ENCODE measurements at places on chromosomes 5 and 9. TPM values are rescaled to one million over a fixed set of nuclear protein-coding genes. Genes with fewer than 3 reads are reported as not detected.

DNA sequence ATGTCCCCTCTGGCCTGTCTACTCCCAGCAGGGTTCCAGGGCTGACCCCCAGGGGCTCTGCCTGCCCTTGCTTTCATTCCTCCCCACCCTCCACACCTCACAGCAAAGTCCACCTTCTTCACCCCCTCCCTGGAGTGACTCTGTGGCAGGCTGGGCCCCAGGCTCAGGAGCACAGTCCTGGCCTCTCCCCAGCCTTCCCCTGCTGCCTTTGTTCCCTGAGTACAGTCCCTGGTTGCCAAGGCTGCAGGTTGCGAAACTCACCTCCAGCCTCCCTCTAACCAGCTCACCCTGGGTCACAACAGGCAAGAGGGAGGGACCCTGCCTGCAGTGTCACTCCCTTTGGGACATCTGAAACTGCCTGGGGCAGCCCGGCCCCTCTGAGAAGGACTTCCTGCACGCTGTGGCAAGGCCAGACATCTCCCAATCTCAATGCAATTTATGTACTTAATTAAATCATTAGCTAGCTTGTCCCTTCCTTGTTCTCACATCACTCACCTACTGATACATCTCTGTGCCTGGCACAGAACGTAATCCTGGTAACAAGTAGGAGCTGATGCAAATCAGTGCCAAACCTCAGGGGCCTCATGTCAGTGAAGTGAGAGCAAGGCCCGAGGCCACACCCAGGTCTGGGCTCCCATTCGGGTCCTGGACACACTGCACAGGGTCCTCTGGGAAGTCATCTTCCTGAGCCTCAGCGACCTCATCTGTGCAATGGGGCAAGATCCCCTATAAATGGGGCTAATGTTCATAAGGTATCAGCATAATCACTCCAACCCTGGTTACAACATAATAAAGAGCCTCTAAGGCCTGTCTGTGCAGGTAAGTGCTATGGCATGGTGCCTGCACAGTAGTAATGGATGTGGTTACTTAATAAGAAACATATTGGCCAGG, 27.3 kb upstream of the TRIM14 start:
- H3K4me3 ChIP-seq = no peak overlapping the region
- DNase-seq = peak; percentile 92
- peak overlapping the region; percentile 78 for H3K27ac ChIP-seq
- H3K27me3 ChIP-seq = no peaks in the 10 kb centered on the region

GRCh38 chr9:103281126-103281525, 286.0 kb downstream of the CYLC2 start:
- DNase-seq = no peak
- no peaks in the 10 kb centered on the region for H3K36me3 ChIP-seq
- no peaks in the 10 kb centered on the region for H3K27me3 ChIP-seq
- H3K4me1 ChIP-seq = no peaks in the 10 kb centered on the region

DNA sequence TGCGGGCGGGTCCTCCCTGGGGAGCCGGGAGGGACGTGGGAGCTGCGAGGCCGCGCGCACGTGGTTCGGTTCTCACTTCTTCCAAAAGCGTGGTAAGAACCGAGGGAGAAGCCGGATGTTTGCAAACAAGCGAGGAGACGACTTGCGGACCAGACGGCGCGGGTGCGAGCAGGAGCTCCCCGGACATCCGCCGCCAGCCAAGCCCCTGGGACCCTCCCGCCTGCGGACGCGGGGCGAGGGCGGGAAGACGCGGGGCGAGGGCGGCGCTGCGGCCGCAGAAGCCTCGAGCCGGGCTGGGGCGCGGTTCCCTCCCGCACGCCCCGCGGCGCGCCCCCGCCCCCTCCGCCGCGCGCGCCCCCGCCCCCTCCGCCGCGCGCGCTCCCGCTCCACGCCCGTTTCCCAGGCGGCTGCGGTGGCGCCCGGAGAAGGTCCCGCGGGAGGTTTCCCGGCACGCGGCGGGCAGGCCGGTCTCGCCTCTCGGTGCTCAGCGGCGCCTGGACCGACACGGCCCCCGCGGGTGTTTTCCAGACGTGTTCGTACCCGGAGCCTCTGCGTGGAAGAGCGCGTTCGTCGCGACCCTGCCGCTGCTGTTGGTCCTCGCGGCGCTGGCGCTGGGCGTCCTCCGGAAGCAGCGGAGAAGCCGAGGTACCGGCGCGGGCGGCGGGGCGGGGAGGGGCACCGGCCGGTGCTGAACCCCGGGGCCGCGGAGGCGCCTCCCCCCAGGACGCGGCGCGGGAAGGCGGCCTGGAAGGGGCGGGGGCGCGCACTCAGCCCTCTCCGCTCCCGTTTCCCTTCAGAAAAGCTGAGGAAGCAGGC, 12.8 kb downstream of the BTNL9 start:
- peaks cover 28% of the 10 kb centered on the region for H3K4me1 ChIP-seq
- peak overlapping the region; percentile 49 for H3K4me3 ChIP-seq
- H3K27me3 ChIP-seq = peaks cover 97% of the 10 kb centered on the region
- H3K27ac ChIP-seq = peak overlapping the region; percentile 66
- H3K36me3 ChIP-seq = no peaks in the 10 kb centered on the region
- no peak for DNase-seq

PDCD1LG2 gene
- total RNA-seq = 4.2 TPM

ARID3C gene
- not detected for total RNA-seq

DNA sequence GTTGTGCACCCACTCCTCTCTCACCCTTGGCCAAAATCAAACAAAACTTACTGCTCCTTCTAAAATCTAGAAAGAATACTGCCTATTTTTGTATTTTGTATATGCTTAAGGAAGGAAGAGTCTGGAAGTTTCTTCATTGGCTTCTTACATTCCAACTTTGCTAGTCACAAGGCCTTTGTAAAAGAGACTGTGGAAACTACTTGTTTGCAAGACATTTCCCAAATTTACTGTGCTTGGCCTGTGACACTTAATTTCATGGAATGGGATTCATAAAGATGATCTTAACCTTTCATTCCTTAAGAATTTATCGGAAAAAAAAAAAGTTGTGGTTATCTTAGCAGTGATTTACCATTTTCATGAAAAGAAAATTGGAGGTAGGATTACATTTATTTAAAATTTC, 208.9 kb downstream of the VPS13A start:
- no peak for DNase-seq
- peaks cover 6% of the 10 kb centered on the region for H3K36me3 ChIP-seq
- H3K4me1 ChIP-seq = no peaks in the 10 kb centered on the region
- H3K27ac ChIP-seq = no peak overlapping the region

DNA sequence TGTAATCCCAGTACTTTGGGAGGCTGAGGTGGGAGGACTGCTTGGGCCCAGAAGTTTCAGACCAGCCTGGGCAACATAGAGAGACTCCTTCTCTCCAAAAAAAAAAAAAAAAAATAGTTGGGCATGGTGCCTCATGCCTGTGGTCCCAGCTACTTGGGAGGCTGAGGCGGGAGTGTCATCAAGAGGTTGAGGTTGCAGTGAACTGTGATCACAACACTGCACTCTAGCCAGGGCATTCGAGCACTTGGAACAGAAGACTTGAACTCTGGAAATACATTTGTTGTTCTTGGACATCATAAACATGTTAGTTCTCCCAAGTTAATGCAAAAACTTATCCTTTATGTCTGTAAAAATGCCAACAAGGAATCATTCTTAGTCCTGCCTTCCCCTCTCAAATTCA, 29.6 kb downstream of the EHMT1 start:
- no peaks in the 10 kb centered on the region for H3K4me1 ChIP-seq
- H3K36me3 ChIP-seq = peaks cover 36% of the 10 kb centered on the region
- DNase-seq = no peak
- H3K27me3 ChIP-seq = no peaks in the 10 kb centered on the region
- H3K27ac ChIP-seq = no peak overlapping the region

MRPL36 gene
- total RNA-seq = 35.1 TPM

DNA sequence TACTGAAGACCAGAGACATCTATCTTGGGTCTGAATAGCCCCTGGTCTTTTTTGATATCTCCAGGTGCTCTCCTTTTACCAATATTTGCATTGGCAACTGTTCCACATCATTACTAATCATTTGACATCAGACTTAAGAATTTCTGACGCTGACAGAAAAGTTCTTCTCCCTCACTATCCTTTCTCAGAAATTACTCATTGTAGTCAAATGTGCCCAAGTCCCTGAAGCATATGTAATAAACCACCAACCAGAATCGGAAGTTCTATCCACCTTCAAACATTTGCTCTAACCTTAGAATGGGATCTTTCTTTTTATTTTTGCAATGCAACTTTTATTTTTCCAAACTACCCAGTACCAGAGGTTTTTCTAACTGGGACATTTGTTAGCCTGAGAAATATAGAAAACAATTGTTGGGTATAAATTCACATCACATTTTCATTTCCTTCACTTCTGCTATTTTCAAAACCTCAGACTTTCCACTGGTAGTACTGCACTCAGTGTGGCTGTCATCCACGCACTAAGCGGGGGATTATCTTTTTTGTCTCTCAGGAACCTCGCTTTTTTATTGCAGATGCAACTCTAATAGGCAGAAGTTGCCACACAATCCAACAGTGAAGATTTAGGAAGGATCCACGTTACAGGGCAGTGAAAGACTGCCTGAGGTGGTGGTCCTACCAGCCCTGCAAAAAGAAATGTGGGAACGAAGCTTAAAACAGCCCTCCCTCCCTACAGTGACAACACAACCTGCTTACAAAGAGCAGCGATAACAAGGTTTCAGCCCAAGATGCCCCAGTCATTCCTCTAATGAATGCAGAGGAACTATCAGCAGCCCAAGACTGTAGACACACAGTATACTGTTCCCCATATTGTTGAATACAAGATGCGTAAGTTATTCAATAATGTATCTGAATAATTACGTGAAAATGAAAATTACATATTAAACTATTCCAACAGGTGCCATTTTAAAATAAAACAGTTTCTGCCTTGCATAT, 201.2 kb downstream of the EBF1 start:
- H3K36me3 ChIP-seq = no peaks in the 10 kb centered on the region
- no peaks in the 10 kb centered on the region for H3K27me3 ChIP-seq
- H3K27ac ChIP-seq = no peak overlapping the region
- no peak overlapping the region for H3K4me3 ChIP-seq
- H3K4me1 ChIP-seq = no peaks in the 10 kb centered on the region

ZFP37 gene
- total RNA-seq = 1.8 TPM

GRCh38 chr5:20113031-20113715, 125.2 kb upstream of the CDH18 start:
- no peaks in the 10 kb centered on the region for H3K4me1 ChIP-seq
- DNase-seq = no peak
- no peaks in the 10 kb centered on the region for H3K27me3 ChIP-seq
- no peak overlapping the region for H3K4me3 ChIP-seq
- H3K36me3 ChIP-seq = no peaks in the 10 kb centered on the region

OBP2B gene
- total RNA-seq = not detected

DNA sequence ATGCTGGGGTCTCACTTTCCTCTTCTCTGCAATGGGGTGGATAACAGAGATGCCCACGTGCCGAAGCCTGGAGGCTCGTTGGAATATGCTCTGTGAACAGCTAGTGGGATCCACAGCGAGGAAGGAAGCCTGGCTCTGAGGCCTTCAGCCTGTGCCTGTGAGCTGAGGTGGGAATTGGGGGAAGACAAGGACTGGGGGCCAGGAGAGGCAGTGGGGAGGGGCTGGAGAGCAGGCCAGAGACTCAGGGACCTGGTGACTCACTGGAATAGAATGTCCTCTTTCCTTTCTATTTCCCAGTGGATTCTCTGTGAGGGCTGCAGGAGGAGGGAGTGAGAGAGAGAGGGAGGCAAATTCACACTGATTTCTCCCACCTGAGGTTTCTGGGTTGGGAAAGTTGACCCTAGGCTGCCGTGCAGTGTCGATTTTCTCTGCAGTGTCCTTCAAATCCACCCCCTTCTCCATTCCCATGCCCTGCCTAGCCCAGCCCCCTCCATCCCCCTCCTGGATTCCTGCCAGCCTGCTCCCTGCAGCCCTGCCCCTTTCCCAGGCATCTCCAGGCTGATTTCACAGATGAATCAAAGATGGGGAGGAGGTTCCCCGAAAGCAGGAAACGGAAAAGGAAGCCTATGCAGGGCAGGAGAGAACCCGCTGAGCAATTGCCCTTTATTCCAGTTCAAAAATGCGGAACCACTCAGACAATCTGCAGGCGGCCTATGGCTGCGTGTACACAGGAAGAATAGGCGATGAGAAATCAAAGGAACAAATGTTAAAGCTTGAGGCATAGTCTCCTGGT, 1.4 kb upstream of the SPAAR start:
- H3K4me3 ChIP-seq = no peak overlapping the region
- peak overlapping the region; percentile 91 for H3K27ac ChIP-seq
- H3K4me1 ChIP-seq = peaks cover 54% of the 10 kb centered on the region

CCDC69 gene
- 34.6 TPM for total RNA-seq

GRCh38 chr5:79255786-79256557, 20.0 kb downstream of the JMY start:
- H3K4me1 ChIP-seq = no peaks in the 10 kb centered on the region
- H3K36me3 ChIP-seq = no peaks in the 10 kb centered on the region
- no peaks in the 10 kb centered on the region for H3K27me3 ChIP-seq

- H3K4me3 ChIP-seq = no peak overlapping the region
- no peak overlapping the region for H3K27ac ChIP-seq
- H3K27me3 ChIP-seq = no peaks in the 10 kb centered on the region
- DNase-seq = no peak
- no peaks in the 10 kb centered on the region for H3K36me3 ChIP-seq
- H3K4me1 ChIP-seq = no peaks in the 10 kb centered on the region
Measured at GRCh38 chr5:163735069-163735468, 229.7 kb downstream of the MAT2B start.

GRCh38 chr5:143350341-143350740, 53.1 kb downstream of the NR3C1 start:
- H3K27me3 ChIP-seq = no peaks in the 10 kb centered on the region
- no peak overlapping the region for H3K4me3 ChIP-seq
- H3K36me3 ChIP-seq = no peaks in the 10 kb centered on the region
- H3K27ac ChIP-seq = peak overlapping the region; percentile 45

RNF183 gene
- not detected for total RNA-seq

GRCh38 chr5:160266752-160267345, 37.5 kb downstream of the FABP6 start:
- H3K4me1 ChIP-seq = peaks cover 51% of the 10 kb centered on the region
- no peak overlapping the region for H3K27ac ChIP-seq
- DNase-seq = no peak
- H3K4me3 ChIP-seq = no peak overlapping the region
- H3K27me3 ChIP-seq = no peaks in the 10 kb centered on the region

GRCh38 chr5:19498852-19499251, 489.1 kb downstream of the CDH18 start:
- DNase-seq = no peak
- H3K27ac ChIP-seq = no peak overlapping the region
- H3K36me3 ChIP-seq = no peaks in the 10 kb centered on the region
- H3K4me1 ChIP-seq = no peaks in the 10 kb centered on the region

DNA sequence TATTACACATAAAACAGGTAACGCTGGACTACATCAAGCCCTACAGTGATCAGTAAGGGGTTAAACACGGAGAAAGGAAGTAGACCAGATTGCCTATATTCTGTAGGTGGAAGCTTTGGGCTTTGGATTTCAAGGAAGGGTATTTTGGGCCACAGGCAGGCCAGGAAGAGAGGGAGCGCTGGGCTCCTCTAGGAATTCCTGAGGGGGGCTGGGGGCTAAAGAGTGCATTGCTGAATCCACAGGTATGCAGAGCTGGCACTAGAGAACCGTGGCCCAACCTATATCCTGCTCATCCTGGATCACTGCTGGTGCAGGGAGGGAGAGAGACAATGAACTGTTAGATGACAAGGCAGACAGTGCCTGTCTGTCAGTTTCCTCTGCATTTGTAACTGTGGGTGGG, 367.1 kb downstream of the CSNK1G3 start:
- H3K27ac ChIP-seq = no peak overlapping the region
- DNase-seq = no peak
- H3K4me3 ChIP-seq = no peak overlapping the region
- H3K4me1 ChIP-seq = peaks cover 33% of the 10 kb centered on the region
- H3K36me3 ChIP-seq = no peaks in the 10 kb centered on the region

- no peak overlapping the region for H3K4me3 ChIP-seq
- no peak for DNase-seq
- no peak overlapping the region for H3K27ac ChIP-seq
- no peaks in the 10 kb centered on the region for H3K27me3 ChIP-seq
- no peaks in the 10 kb centered on the region for H3K36me3 ChIP-seq
Measured at GRCh38 chr9:68983008-68983411, 30.9 kb downstream of the PRKACG start.

Data from left lung (tissue), 14 donors.